ENCODE measurements at places on chromosomes 3 and 15.

GRCh38 chr3:126419886-126420786 lies 25.4 kb downstream of the CFAP100 start:
- no peak for DNase-seq

DNA sequence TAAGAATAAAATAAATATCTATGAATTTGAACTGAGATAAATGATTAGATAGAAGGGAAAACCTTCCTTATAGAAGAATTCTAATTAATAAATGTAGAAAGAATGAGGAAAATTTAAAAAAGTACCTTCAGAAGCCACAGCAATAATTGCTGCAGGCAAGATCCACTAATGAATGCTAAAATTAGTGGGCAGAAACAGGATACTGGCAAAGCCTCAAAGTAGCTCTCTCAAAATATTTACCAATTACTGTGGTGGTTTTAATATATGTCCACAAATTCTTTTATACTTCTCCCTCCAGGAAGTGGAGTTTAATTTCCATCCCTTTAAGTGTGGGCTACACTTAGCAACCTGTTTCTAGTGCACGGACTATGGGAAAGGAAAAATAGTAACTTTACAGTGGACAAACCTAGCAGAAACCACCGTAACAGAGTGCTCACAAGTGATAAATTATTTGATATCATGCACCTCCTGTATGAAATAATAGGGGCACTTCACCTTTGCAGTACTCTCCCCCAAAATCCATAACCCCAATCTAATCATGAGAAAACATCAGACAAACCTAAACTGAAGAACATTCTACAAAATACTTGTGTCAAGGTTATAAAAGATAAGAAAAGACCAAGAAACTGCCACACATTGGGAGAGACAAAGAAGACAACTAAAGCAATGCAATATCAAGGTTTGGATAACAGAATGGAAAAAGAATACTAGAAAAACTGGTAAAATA lies 6.8 kb downstream of the PEAK1 start:
- no peak for DNase-seq

DNA sequence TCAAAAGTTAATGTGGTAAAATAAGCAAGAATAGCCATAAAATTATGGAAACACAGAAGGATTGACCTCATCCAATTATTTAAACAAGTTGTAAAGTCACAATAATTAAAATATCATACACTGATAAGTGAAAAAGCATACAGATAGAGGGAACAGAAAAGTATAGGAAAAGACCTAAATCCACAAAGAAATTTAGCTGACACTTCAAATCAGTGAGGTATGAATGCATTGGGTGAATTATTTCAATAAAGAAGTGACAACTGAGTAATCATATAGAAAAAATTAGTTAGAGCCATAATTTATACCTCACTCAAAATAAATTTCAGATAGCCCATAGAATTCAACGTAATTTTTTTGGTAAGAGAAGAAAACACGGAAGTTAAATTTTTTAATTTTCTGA lies 25.1 kb downstream of the TFDP2 start:
- DNase-seq = no peak

- no peak for DNase-seq
Observed at GRCh38 chr3:64290864-64291263, 65.6 kb upstream of the PRICKLE2 start.

DNA sequence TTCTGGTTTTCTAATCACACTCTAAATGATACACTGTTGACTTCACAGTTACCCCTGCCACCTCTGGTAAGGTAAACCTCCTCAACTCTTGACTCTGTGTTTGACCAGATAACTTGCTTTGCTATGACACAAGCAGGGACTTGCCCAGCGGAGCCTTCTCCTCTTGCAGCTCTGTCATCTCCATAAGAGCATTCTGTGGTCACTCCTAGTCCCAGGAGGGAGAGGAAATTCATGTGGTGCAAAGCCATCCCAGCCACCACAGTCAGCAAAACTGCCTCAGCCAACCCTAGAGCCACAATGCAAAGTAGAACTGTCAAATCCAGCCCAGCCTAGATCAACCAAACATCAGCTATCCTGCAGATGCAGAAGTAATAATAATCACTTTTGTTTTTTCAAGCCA lies 144.7 kb upstream of the GADL1 start:
- DNase-seq = no peak
